ENCODE measurements at places on chromosomes 7 and 10.

GRCh38 chr10:97319671-97320479 is 804 bp downstream of the FRAT1 start:
- peak; percentile 84 for DNase-seq

DNA sequence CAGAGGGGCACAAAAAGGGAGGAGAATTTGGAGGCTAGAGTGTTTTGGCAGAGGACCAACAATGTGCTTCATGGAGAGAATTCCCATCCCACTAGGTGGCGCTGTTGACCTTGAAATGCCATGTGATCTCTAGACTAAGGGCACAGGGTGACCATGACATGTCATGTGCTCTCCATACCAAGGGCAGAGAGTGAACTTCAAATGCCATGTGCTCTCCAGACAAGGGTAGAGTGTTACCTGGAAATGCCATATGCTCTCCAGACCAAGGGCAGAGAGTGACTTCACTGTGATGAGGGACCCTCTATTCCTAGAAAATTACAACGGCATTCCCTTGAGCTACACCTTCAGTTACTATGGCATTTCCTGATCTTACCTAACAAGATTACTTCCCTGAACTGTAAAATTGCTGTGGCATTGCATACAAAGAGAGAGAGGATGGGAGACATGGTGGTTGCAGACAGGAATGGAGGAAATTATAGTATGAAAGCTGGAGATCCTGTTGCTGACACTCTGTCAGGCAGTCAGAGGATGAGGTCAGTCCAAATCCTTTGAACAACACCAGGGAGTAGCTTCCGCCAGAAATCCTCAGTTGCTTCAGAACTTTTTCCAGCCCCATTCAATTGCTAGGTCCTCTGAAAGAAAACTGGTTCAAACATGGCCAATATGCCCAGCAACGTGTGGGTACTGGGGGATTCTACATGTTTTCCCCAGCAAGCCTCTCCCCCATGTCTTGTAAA is 60.9 kb upstream of the ACSM6 start:
- DNase-seq: peak; percentile 98

GRCh38 chr7:79236352-79237028 is 217.0 kb downstream of the MAGI2 start:
- no peak for DNase-seq

DNA sequence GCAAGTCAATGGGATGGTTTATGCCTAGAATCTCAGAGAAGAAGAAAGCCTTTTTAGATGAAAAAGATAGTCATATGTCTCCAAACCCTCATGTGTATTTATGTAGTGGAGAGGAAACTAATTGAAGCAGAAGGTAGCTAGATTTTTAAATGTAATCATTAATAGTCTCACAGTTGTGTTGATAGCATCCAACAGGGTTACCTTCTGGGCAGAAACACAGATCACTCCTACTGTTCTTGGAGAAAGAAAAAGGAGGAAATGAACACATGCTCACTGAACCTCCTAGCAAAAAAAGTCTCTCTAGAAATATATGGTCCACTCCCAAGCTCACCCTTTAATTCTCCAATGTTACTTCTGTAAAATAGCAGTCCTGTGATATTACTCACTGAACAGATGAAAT is 777.2 kb upstream of the C7orf33 start:
- no peak for DNase-seq

DNA sequence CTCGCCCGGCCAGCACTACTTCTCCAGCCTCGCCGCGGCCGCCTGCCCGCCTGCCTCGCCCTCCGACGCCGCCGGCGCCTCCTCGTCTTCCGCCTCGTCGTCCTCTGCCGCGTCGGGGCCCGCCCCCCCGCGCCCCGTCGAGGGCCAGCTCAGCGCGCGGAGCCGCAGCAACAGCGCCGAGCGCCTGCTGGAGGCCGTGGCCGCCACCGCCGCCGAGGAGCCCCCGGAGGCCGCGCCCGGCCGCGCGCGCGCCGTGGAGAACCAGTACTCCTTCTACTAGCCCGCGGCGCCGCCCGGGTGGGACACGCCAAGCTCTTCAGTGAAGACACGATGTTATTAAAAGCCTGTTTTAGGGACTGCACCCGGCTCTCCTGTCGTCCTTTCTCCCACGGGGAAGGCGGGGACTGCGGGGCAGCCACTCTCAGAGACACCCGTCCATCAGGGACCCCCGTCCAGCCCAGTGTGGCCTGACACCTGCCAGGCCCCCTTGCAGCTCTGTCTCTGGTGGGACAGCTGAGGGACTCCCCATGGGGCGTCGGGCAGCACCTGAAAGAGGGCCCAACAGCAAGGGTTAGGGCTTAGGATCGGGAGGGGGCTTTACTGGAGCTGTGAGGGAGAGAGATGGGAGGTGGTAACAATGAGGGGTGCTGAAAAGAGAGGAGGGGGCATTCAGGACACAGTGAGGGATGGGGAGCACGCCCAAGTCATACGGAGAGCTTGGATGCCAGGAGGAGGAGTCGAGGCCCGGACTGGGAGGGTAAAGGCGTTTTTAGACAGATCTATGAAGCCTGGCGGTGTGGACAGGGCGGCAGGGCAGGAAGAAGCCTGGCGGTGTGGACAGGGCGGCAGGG is 34.7 kb downstream of the SPDYE6 start:
- peak; percentile 17 for DNase-seq

GRCh38 chr7:140223515-140224221 is 46.9 kb upstream of the KDM7A start:
- peak; percentile 79 for DNase-seq

DNA sequence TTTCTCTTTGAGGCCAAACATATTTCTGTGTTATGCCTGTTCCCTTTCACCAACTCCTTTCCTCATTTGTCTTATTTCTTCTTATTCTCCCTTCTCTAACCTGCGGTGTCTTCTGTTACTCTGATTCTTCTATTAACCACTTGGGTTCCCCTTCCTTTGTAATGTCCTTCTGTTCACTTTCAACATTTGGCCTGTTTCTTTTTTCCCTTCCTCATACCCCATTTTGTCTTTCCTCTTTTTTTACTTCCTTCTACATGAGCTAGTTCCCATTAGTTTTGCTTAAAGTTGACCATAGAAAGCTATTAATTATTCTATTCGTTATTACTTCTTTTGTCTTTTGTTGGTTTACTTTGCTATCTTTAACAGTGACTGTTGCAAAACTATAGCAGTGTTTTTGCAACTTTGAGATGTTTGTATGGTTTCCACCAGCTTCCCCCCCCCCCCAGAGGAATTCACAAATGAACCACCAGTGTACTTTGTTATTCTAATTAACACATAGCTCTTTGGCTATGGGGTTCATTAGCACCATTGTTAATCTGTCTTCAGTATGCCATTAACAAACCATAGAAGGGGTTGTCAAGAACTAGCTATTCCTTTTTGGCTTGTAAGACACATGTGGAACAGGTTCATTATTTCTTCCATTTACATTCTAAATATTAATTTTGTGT is 2.9 kb downstream of the LRGUK start:
- no peak for DNase-seq

Measured in hematopoietic multipotent progenitor cell treated with erythropoietin and hydrocortisone succinate and interleukin-3 and kit ligand, for 6 days (in vitro differentiated cells).